ENCODE measurements at places on chromosomes 7 and 10.

DNA sequence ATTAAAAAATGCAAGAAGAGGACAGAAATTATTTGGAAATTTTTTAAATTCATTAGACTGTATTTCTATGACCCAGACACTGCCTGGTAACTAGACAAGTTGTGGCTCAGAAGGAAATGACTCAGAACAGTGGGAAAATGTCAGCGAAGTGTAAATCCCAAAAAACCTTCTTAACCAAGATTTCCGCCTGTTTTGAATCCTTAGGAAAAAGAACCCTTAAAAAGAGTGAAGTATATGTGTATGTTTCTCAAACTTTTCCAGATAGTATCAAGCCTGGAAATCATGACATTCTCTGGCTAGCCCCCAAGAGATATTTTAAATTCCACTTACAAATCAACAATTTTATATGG lies 42.7 kb upstream of the PLXNA4 start:
- DNase-seq = peak; percentile 22

DNA sequence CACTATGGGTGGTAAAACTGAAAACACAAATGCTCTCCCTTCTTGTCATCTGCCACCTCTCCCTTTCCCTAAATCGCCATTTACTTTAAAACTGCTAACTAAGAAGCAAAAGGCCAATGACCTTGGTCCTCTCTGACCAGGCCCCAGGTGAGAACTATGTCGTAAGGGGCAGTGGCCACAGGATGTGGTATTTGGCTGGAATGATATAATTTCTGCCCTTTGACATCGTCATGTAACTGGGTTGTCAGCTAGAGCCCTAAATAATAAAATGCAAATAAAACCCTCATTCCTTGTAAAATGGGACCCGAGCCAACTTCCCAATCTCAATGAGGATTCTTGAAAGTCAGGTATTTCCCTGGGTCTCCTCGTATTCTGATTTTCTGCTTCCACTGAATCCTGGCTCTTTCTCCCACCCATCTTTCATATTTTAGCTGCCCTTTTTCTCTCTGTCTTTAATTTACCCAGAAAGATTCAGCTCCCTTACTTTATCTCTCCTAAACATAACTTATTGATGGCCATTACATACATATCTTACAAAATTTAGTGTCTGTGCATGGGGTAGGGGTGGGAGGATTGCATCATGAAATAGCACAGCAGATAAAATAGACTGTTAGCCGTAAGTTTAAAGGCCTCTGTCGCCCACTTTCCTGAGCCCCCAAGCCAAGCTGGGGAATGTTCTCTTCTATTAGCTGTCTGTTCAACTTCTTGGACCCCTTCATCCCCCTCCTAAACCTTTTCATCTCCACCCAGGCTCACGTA lies 3.2 kb upstream of the EEPD1 start:
- DNase-seq = no peak

GRCh38 chr10:76432016-76433012 lies 1000.9 kb downstream of the LRMDA start:
- DNase-seq = peak; percentile 76

- no peak for DNase-seq
Observed at GRCh38 chr10:18334116-18334867, 194.1 kb downstream of the CACNB2 start.

DNA sequence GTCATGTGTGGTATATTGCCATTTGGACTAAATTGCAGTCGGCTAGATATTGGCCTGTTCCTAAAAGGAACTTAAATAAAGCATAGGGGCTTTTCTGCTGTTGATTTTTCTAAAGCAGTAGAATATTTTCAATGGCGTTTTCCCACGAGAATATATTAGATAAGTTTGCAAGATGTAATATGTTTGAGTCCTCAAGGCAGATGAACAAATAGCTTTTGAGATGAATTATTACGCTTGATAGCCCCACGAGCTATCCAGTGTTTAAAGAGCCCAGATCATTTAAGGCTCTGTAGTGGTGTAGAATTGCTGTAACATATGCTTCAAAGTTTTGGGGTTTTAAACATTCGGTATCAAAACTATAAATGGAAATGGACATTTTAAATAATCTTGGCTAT lies 2.9 kb downstream of the CELF2 start:
- no peak for DNase-seq

DNA sequence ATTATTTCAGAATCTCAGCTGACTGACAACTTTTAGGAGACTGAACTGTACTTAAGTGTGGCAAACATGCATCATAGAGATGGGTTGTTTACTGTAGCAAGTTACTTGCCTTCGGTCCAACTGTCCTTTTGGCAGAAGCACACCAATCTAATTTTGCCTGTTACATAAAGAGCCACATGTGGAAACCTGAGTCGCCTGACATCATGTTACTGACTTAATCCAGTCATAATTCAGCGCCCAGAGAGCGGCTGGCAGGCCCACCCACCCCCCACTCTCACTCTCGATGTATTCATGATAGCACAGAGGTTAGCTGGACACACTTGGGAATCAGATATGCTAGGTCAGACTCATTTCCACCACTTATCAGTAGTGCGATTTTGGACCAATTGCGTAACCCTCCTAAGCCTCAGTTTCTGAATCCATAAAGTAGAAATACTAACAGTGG lies 57.3 kb upstream of the CAPZA2 start:
- DNase-seq = peak; percentile 18

GRCh38 chr7:5442757-5443305 lies 19.2 kb upstream of the TNRC18 start:
- no peak for DNase-seq

DNA sequence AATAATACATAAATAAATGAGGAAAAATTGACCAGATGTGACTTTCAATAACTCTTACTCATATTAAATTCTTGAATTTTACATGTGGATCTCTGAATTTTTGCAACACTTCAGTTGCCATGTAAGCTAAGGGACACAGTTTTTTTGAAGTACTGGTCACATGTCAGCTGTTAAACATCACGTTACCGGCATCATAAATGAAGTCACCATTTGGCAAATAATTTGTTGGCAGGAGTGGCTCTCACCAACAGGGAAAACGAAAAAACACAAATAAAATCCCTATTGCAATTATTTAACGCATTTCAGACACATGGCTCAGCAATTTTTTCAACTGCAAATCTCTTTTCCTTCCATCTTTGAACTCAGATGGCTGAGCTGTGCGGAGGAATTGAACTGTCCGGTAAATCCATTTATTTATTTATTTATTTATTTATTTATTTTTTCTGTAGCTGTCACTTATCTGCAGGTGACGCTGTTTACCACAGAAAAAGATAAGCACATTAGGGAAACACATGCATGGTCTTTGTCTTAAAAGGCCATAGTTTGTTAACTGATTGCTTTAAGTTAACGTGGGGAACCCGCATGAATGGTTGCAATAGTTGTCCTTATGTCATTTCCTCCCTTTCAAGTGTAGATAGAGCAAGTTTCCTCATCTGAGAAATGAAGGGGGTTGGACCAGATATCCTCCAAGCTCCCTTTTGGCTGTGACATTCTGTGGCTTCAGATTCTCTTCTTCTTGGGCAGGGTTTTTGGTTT lies 64.7 kb upstream of the JAZF1 start:
- DNase-seq = no peak

GRCh38 chr10:46096909-46097575 lies 51.0 kb upstream of the MSMB start:
- no peak for DNase-seq

Data from kidney tubule cell (primary cell).